ENCODE measurements at places on chromosomes 11 and 22.
A peak's percentile ranks its signal among the peaks of the same experiment; 100 is the strongest.

GRCh38 chr11:11471201-11471600 is 118.2 kb upstream of the CSNK2A3 start:
- DNase-seq, result peak; percentile 18

DNA sequence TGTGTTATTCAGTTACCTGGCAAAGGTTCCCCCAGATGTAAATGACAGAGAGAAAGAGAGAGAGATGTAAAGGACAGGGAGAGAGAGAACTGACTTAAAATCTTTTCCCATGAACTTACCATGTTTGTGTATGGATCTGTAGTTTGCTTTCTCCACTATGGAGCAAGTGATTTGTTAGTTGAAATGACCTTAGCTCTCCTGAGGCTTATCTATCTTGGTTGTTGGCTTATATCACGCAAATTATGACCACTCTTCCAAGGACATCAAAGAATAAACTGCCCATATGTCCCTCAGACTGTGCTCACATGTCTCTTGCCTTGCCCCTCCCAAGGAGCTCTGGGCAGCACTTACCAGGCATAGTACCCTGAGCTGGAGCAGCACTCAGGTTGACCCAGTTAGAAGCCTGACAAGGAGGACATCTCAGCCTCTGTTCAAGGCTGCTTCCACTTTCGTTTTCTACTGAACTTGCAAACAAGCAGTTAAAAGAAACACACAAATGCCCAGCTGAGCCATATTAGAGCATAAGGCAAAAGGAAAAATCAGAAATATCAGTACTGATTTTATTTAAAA is 95.3 kb upstream of the RCN1 start:
- DNase-seq, result no peak

DNA sequence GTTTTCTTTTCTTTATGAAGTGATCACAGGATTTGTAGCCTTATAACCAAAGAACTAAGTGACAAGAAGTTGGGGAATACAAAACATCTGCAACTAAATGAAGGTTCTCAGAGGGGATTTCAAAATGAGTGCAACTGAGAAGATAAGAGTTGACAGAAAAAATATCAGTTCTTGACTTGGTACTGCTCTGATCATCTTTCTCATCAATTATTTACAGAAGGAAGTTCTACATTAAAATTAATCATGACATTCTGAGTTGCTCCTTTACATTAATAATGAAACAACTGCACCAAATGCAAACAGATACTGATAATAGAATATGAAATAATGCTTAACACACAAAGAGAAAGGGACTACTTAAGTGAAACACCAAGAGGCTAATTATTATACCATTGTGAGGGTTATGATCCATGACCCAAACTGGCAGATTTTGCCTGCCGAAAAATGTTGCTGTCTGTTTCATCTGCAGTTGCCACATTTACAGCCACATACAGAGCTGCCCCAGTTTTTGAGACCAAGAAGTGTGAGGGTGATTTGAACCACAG is 561.9 kb upstream of the ANO5 start:
- DNase-seq, result no peak

DNA sequence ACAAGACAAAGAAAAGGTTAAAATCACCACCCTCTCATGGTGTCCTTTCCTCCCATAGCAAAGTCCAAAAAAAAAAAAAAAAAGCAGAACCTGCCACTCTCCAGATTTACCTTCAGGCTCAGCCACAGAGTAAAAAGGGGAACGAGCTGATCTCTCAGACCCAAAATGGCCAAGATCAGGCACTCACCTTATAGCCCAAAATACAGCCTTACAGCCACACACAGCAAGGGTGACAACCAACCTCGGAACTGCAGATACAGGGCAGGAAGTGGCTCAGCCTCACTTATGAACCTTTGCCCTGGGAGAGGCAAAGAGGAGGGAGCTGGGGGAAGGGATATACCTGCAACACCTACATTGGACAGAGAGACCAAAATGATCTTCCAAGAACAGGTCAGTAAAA is 4.5 kb downstream of the FHIP1B start:
- no peak for DNase-seq

DNA sequence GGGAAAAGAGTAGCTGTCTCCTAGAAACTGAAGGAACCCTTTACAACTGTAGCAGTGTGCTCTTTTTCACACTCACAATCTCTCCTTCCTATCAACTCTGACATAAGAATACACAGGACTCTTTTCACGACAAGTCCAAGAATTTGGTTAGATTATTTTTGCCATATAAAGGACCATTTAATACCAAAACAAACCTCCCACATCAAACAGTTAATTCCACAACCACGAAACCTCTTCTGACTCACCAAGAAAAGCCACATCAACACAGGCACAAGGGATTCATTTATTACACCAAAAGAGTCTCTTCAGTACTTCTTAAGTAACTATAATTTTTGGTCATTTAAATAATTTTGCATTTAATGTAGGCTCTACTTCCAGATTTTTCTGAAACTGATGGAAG is 222.6 kb upstream of the PITPNB start:
- DNase-seq, result peak; percentile 43

- no peak for DNase-seq
Observed at GRCh38 chr11:75949023-75949672, 134.1 kb downstream of the UVRAG start.
